ENCODE measurements at places on chromosomes 4 and X.

DNA sequence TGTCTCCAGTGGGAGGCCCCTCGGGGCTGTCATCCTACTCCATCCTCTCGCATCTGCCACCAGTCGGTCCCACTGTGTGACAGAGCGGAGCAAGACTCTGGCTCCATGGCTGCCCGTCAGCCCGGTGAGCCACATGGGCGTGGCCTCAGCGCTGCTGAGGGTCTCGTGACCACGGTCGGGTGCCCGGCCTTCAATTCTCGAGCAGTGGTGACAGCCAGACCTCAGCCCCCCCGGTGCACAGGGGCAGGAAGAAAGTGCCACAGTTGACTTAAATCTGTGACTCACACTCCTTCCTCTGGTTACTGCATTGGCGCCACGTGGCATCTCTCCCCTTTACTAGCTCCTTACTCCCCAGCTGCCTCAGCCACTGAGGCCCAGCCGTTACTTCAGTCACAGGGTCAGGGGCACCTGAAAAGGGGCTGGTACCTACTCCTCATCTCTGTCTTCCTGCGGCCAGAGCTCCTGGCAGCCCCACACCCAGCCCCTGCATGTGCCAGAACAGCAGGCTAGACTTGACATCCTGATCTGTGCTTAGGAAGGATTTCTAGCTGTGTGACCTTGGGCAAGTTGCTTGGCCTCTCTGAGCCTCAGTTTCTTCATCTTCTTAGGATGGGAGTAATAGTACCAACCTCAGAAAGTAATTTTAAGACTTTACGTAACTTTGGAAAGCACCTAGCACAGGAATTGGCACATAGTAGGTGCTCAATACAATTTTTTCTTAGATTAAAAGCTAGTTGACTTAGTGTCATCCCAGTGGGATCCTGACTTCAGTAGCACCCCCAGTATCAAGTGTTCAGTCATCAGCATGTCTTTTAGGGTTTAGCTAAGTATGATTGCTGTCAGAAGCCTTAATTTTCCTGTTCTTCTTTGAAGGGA lies 66.1 kb downstream of the TNIP2 start:
- DNase-seq = no peak

DNA sequence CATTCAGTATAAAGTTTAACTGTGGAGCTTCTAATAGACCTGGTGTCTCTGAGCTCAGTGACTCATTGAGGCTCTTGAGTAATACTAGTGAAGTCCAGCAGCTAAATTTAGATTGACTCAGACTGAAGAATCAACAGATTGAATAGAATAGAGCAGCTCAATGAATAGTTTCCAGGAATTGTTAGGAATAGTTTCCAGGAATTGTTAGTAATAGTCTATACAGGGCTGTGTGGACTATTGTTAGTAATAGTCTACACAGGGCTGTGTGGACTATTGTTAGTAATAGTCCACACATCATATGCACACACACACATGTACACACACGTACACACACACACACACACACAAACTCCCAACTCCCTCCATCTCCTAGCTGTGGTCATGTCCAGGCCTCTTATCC lies 3.0 kb downstream of the GIMD1 start:
- DNase-seq = no peak

- DNase-seq = no peak
Measured at GRCh38 chrX:119130911-119131310, 3.3 kb upstream of the KIAA1210 start.

- no peak for DNase-seq
Measured at GRCh38 chr4:8536467-8536866, 43.7 kb upstream of the GPR78 start.

GRCh38 chr4:99833756-99834155 lies 17.1 kb downstream of the DAPP1 start:
- DNase-seq = no peak

DNA sequence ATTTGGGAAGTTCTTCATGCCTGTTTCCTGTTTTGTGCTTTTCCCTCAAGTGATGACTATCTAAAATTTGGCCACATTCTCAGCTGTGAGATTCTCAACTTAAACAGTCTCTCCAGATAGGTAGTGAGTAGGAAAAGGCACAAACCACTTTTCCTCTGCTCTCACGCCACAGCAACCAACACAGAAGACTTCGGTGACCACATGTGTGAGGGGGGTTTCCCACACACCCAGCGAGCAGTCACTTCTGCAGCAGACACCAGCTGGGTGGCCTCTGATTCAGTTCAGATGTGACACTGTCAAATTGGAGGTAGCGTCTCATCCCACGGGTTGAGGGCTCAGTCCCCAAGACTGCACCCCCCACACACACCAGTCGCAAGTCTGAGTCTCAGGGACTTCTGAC lies 25.1 kb upstream of the CLDN34 start:
- no peak for DNase-seq

- no peak for DNase-seq
Measured at GRCh38 chr4:19614171-19614570, 637.5 kb upstream of the SLIT2 start.

DNA sequence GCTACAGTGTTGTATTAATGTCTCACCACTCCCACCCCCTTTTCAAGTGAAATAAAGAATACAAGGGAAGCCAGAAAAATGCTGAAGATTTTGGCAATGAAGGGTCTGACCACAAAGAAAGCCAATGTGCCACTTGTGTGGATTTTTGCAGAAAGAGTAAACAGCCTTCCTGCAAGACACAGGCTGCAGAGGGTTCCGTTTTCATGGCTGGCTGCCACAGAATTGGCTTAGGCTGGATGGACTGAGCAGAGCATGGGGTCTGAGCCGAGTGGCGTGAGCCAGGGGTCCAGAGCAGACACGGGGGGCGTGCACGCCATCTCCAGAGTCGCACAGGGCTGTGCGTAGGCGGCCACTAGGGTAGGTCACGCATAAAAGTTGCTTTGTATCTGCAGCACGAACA lies 69.2 kb downstream of the MTNR1A start:
- no peak for DNase-seq

DNA sequence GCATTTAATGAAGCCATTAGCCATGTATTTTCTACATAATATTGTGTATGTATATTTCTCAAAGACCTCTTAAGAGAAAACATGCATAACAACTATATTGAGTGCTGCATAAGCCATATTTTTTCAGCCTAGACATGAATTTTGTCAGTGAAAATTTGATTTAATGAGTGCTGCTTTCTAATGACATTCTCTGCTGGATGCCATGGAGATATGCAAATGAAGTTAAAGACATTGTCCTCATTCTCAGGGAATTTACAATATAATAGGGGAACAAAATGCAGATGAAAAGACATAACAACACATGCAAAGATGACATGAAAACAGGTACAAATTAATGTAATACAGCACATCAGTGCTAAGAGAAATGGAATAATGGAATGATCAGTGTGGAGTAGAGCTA lies 118.7 kb downstream of the ATOH1 start:
- DNase-seq = no peak

DNA sequence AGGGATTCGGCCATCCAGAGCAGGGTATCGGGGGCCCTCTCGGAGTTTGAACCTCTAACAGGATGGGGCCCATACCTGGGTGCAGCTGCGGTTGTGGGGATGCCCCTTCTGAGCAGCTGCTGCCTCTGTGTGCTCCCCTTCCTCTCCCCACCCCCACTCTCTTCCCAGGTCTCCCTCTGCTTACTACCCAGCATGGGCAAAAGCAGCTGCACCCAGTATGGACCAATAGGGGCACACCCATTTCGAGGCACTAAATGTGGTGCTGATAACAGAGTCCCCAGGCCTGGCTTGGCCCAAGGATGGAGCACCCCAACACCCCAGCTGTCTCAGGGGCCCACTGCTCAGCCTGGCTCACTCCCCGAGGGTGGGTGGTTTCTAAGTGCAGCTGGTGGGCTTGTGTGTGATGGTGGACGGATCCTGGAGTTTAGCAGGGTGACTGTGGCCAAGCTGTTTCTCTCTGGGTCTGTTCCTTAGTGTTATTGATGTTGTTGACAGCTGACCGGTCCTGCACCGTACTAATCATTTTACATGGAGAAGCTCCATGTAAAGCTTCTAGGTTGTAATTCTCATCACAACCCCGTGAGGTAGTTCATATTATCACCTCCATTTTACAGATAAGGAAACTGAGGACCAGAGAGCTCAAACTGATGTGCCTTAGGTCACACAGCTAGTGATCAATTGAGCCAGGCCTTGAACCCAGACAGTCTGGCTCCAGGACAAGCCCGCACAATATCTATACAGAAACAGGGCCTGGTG lies 13.1 kb upstream of the KIAA0232 start:
- no peak for DNase-seq

DNA sequence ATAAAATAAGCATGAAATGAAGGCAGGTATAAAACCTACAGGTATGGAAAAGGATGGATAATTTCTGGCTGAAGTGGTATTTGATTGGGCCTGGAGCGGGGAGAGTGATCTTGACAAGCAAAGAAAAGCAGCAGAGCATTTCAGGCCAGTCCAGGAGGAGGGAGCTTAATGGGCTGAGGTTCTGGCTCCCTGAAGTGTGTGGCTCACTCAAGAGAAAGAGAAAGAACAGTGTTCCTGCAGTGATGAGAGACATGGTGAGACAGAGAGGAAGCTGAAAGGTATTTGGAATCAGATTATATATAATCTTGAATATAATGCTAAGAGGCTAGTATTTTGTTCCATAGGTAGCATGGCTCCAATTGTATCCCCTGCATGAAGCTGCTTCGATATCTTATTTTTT lies 153.5 kb downstream of the MGST2 start:
- DNase-seq = no peak

DNA sequence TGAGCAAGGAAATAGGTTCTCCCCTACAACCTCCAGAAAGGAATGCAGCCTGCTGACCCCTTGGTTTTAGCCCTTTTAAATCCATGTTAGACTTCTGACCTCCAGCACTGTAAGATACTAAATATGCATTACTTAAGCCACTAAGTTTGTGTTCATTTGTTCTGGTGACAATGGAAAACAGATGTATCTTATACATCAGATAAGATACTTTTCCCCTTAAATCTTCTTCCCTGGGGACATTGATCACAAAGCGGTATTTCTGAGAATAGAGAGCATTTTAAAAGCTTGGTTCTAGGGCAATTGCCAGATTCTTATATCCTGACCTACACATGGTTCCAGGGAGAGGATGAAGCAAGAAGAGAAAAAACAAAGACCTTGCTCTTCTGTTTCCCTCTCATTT lies 6.5 kb upstream of the TMEM184C start:
- DNase-seq = no peak

- DNase-seq = peak; percentile 98
Measured at GRCh38 chr4:127782025-127782274, 172 bp upstream of the HSPA4L start.

DNA sequence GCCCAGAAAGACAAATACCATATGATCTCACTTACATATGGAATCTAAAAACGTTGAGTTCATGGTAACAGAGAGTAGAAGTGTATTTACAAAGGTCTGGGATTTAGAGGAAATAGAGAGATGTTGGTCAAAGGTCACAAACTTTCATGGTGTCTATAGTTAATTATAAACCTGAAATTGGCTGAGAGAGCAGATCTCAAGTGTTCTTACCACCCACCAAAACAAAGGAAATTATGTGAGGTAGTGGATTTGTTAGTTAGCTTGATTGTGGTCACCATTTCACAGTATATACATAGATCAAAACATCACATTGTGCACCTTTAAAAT lies 186.8 kb downstream of the NWD2 start:
- DNase-seq = no peak

- DNase-seq = no peak
Measured at GRCh38 chr4:38820329-38821061, 15.9 kb upstream of the TLR1 start.

GRCh38 chrX:100911731-100912130 lies 17.0 kb downstream of the XKRX start:
- no peak for DNase-seq

DNA sequence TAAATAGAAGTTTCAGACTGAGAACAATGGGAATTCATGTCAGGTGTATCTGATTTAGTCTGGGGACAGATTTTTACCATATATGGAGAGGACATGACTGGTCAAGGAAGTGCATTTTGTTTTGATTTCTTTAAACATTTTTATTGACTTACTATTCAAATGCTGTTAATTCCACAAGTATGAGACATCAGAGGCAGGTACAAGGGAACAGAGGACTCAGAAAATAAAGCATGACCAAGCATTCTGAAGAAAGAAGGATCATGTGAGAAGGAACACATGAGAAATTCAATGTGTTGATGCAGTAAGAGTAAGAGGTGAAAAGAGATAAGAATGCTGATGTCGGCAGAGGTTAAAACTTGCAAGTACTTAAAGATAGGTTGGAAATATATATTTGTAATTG lies 1452.6 kb downstream of the PCDH7 start:
- DNase-seq = no peak

GRCh38 chr4:184850018-184850417 lies 24.2 kb upstream of the ACSL1 start:
- DNase-seq = no peak

GRCh38 chr4:67751260-67751659 lies 2.9 kb downstream of the GNRHR start:
- no peak for DNase-seq

DNA sequence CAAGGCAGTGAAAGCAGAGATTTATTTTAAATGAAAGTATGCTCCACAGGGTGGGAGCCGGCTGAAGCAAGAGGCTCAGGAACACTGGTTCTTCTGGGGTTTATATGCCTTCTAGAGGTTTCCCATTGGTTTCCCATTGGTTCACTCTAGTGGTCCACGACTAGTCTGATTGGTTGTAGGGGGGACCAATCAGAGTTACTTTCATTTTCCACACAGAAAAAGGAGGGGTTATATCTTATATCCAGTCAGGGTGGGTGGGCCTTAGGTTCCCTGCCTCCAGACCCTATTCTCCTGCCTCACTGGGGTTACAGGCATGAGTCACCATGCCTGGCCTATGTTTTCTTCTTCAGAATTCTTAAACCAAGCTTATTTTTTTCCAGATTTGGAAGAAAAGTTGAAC lies 101.6 kb downstream of the KLHL8 start:
- no peak for DNase-seq

GRCh38 chr4:128803783-128804182 lies 5.7 kb upstream of the JADE1 start:
- no peak for DNase-seq

- peak; percentile 77 for DNase-seq
Measured at GRCh38 chr4:105894660-105895582, at the start of gene NPNT. TSS of gene NPNT (plus strand) at chr4:105895471. CDS start at chr4:105895653, 182 bp downstream.

GRCh38 chrX:136761421-136761820 lies 19.3 kb downstream of the ARHGEF6 start:
- DNase-seq = no peak

DNA sequence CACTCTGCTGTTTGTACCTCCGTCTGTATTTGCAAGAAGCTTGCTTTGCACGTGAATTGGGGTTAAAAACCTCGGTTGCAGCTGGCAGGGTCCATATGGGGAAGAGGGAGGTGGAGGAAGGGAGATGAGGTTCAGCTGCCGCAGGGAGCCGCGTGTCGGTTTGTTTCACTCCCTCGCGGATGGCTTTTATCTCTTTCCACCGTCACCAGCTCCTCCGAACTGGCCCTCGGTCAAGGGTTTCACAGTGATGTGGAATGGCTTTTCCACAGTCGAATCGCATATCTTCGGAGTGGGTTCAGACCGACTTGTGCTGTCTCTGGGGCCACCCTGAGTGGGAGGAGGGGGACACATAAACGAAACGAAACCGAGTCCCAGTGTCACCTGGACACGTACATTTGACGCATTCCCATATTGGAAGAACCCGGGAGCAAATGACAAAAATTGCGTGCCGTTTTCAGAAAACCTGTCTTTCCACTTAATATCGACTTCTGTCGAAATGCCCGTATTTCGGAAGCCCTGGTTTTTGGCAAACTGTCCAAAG lies 929 bp downstream of the ZBTB33 start:
- DNase-seq = peak; percentile 49

- peak; percentile 25 for DNase-seq
Measured at GRCh38 chrX:110847334-110847733, 51.7 kb upstream of the CHRDL1 start.

Measured in D341Med (cell line).